Transverse colon (tissue), 4 donors: ENCODE measurements at places on chromosomes 4 and X.

- no peak for DNase-seq
These were observed 95.3 kb downstream of the SH3RF1 start for GRCh38 chr4:169175476-169175875.

DNA sequence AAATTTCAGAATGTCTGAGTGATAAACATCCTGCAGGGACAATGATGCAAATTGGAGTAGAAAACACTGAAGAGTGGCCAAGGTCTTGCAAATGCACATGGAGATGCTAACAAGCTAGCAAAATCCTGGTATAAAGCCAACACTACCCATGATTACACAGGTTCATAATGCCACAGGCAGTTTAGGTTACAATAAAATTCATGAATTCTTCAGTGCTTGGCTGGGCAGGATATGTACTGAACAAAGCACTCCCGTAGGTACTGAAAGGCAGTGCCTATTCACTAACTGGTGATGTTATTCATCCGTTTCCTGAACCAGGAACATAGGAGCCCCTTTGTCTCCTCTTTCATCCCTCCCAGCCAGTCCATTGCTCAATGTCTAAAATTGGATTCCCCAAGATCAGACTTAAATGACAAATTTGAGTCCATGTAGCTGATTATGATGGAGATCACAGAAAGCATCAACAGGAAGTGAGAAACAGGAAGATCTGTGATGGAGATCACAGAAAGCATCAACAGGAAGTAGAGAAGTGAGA is 244.5 kb downstream of the DMD start:
- DNase-seq: no peak

DNA sequence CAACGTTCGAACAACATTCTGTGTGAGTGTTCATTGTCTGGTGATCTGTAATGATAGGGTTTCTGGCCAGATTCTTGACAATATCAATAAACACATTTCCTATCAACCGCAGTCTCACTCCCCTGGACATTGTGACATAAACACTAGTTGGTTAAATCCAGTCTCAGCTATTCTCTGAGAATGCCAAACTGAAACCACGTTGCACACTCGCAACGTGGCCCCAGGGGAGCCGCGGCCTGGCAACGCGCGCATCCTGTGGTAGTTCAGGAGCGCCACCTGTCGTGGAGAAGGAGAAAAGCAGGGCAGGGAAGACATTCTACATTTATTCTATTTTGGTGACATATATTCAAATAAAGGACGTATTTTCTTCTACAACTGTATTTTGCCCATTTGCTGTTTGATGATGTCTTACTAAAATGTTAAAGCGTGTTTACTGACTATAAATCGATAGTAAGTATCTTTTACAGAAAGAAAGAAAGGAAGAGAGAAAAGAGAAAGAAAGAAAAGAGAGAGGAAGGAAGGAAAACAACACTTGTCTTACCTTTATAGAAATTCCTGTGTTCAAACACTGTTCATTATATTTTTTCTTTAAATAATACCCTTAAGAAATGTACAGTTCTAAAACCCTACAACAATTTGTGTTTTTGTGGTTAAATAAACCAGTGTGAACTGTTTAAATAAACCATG is 738.3 kb upstream of the FRG1 start:
- peak; percentile 24 for DNase-seq

GRCh38 chr4:92104506-92104905 is 199.3 kb upstream of the GRID2 start:
- no peak for DNase-seq

DNA sequence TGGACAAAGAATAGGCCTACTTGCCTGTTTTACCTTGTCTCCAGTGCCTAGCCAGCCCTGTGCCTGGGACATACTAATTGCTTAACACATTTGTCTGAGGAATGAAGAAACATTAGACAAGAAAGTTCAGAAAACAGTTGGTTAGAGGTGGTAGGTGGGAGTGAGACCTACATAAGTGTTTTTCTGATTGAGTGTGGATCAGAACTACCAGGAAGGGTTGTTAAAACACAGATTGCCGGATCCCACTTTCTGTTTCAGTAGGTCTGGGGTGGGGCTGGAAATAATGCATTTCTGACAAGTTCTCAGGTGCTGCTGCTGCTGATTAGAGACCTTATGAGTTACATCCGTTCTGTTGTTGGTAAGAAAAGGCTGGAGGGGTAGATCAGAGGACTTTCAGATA is 5.7 kb upstream of the JADE1 start:
- no peak for DNase-seq

DNA sequence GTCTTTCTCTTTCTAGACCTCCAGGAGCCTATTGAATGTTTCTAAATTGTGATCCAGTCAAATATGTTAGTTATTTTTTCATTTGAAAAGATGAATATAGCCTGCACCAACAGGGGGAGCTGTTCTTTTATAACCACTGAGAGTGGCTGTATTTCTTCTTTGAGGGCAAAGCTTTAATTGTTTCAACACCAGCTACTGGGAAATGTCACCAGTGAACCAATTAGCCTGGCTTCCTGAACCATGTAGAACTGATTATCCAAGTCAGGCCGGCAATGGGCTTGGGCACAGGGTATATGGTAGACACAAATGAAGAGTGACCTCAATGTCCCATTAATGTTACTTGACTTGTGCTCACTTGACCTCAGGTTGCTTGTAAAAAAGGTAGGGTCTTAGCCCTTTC is 4.8 kb upstream of the DAPP1 start:
- peak; percentile 45 for DNase-seq

DNA sequence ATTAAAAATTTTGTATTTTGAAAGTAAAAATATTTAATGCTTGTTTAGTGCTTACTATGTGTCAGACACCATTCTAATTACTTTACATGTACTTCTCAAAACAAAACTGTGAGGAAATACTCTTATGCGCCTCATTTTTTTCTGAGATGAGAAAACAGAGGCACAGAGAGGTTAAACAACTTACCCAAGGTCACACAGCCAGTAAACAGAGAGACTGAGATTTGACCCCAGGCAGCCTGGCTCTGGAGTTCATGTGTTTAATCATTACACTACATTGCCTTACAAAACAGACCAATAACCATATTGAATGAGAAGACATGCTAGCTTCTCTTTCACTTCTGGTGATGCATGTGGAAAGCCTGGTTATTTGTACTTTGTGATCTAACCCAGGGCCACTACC is 86.3 kb downstream of the IGSF1 start:
- no peak for DNase-seq

DNA sequence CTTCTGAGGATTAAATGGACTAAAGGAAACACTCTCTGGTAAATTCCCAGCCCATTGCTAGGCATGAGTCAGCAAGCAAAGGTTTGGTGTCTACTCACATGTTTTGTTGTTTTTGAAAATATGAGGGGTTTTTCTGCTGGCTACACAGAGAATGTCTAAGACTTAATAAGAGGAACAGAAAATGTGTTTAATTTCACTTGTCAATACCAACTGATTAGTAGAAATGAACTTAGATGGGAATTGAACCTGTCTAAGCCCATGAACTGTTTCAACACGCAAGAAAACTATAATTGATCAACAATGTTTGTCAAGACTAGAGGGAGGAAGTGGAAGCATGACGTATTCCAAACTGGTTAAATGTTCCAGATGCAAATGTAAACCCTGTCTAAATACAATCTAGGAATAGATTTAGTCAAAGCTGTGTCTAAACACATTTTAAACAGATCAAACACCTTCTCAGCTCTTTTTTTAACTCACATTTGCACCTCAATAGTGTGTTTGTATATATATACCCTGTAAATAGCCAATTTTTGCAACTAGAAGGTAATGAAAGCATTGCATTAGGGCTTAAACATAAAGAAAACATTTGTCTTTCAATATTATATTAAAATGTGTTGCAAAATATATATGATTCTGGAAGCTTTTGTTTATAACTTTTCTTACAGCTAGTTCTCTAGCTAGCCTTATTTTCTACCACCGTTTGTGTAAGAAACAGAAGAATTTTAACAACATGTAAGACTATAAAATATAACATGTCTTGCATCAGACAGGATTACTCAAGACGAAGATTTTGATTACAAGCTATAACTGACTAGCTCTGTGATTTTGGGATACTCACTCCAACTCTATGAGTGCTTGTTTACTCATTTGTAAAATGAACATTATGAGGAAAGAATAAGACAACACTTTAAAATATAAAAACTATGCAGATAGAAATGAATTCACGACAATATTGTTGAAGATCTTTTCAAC is 607.8 kb downstream of the FSTL5 start:
- DNase-seq: no peak

- no peak for DNase-seq
These were observed 48.7 kb upstream of the SLC4A4 start for GRCh38 chr4:71290074-71290473.

- no peak for DNase-seq
These were observed 77.4 kb downstream of the ANKRD17 start for GRCh38 chr4:73181231-73181630.

DNA sequence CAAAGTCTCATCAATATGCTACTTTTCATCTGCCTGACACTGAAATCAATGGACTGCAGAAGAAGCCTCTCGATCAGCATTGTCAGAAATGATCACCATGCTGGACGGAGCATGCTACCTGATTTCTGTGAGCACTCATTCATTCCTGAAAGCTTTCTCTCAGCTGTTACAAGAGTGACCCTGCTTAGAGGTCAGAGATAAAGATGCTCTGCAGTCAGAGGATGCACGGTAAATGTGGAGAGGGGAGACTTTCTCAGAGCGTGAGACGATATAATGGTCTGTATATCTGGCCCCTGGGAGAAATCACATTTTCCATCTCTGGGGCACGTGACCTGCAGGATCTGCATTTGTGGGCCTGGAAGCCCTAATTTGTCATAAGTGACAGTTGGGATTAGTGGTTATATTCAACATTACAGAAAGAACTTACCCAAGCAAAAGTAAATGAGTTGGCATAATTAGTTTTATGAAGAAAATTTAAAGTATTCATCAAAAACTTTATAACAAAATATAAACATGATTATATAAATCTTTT is 125.6 kb upstream of the TTC29 start:
- no peak for DNase-seq

DNA sequence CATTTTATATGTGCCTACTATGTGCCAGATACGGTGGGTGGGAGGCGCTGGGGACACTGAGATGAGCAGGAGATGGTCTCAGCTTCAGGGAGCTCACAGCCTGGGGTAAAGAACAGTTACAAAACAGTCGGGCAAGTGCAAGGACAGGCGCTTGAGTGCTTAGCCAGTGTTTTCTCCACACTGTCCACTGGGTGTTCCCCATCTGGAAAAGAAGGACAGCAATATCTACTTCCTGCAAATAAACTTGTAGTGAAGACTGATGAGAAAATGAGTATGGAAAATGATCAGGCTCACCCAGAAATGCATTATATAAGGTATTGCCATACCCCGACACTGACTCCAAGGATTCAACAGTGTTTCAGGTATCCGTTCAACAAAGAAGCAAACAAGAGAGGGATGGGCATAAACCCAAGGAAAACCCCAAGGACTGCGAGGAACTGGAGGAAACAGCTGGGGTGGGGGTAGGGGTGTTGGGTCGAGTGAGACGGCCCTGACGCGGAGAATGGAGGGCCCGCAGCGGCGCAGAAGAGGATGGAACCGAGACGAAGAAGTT is 835 bp downstream of the TMEM185A start:
- no peak for DNase-seq

- no peak for DNase-seq
These were observed 623.1 kb downstream of the TECRL start for GRCh38 chr4:63786171-63786570.
